T47D (cell line): ENCODE measurements at places on chromosomes 2 and 18.

- DNase-seq = no peak
These were observed 72.9 kb upstream of the SCG2 start for GRCh38 chr2:223674998-223675609.

DNA sequence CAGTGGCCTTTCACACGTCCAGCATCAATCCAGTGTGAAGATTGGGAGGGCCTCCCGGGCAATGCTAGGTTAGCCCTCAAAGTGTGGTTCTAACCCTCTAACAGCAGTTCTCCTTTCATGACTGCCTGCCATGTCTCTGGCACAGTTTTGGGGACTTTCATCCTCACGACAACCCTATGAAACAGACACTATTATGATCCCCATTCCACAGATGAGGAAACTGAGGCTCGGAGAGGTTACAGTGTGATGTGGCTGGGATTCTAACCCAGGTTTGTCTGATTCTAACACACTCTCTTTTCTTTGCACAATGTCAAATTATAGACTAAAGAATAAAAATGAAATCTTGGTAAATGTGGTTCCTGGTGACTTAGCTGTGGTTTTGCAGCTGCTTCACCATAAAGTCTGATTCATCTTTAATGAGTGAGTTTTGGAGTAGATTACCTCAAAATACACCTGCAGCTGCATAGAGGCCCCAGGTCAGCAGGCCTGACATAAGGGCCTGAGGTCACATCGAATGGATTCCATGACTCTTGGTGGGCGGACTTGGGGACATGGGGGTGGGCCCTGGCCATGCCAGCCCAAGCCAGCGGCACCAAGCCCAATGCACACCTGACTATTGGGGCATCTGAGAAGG, 214.4 kb downstream of the GLI2 start:
- DNase-seq = no peak

- DNase-seq = no peak
These were observed 194.5 kb upstream of the LRRTM1 start for GRCh38 chr2:80499095-80499494.

DNA sequence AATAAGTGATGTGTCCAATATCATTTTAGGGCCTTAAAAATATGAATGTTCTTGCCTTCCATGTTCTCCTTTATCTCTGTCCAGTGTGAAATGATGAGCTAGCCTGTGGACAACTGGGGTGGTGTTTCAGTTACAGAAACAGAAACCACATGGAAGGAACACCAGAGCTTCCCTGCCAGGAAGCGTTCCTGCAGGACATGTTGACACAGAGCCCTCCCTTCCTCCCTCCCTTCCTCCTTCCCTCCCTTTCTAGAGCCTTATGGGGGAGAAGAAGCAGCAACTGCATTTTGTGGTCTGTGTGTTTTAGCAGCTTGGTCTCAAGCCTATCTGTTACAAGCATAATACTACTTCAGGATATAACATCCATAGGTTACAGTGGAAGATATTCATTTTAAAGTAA, 539.7 kb upstream of the NETO1 start:
- DNase-seq = no peak

- DNase-seq = no peak
These were observed 3.2 kb downstream of the NRP2 start for GRCh38 chr2:205685314-205686055.

DNA sequence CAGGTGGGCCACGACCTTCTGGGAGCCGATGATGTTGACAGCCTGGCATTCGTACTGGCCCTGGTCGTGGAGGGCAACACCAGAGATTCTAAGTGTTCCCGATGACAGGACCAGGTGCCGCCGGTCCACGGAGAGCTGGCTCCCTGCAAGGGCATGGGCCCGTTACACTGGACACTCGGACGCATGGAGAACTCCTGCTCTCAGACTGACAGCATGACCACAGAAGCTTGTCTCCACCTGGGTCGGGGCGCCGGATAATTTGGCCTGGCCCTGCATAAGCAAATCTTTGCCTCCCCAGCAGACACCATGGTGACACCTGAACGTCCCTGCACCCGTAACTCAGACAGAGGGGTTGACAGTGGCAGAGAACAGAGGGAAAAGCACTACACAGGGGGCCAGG, 80.7 kb downstream of the PXDN start:
- DNase-seq = no peak

DNA sequence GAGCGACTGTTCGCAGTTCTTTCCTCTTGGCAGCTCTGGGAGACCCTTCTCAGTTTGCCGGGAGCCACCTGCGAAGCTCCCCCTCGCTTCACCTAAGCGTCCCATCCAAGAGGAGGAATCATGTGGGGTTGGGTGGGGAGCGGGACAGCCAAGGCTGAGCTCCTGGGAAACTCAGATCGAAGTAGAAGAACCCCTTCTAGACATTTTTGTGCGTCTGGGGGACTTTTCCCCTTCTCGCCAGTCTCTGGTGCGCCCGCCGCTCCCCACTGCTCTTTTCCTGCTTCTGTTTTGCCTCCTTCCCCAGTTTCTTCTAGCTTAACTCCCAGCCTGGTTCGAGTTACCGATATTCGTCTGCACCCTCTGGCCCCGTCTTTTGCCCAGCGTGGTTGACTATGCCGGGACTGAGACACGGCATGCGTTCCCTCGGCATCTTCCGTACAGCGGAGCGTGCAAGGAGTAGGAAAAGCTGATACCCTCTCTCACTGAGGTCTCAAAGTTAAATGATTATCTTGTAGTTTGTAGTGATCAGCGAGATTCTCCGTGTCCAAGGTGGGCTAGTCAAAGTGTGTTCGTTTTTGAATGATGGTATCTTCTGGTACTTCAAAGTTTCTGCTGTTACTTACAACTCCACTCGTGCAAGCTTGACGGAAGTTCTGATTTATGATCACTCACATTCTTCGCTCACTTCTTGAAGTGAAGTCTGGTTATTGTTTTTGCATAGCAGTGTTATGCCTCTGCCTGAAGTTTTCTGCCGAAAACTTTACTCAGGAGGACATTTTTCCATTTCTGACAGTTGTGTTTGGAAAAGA, 664 bp downstream of the CAMKMT start:
- DNase-seq = peak; percentile 1

DNA sequence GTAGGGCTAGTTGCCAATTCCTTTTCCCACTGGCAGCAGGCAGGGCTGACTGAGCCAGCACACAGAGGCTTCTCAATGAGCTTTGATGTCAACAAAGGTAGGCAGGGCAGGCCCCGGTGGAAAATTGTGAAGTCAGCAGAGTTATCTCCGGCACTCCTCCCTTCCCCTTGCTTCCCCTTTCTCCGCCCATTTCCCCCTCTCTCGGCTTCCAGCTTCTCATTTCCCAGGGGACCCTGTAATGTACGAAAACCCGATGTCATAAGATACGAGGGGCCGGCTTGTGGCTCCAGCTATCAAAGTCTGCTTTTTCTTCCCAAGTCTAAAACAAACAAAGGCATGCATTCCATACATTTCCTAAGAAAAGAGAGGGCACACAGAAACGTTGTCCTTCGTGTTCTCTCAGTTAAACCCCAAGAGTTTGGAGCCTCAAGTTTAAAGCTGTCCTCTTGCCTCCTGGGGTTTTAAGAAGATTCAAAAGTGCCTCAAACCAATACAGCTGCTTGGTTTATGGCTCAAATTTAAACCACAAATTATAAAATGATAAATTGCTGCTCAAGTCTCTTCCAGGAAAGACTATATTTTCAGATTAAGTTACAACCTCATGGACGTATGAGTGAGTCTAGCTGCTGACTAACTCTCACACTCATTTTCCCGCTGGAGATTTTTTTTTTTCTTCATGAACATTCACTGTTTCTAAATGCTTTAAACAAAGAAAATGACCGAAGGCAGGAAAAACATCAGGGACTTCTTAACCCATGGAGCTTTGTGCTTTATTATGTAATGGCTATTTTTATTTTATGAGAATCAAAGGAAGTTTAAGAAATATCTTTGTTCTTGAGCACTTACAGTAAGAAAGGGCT, 27.2 kb upstream of the EML4 start:
- no peak for DNase-seq

- DNase-seq = no peak
These were observed 27.3 kb upstream of the ITGB6 start for GRCh38 chr2:160227293-160227915.

GRCh38 chr2:86825036-86825692, 34.5 kb upstream of the CD8A start:
- DNase-seq = no peak

GRCh38 chr2:215949991-215950404, 63.4 kb downstream of the MREG start:
- DNase-seq = peak; percentile 66

GRCh38 chr2:59875836-59876235, 677.6 kb downstream of the BCL11A start:
- no peak for DNase-seq

DNA sequence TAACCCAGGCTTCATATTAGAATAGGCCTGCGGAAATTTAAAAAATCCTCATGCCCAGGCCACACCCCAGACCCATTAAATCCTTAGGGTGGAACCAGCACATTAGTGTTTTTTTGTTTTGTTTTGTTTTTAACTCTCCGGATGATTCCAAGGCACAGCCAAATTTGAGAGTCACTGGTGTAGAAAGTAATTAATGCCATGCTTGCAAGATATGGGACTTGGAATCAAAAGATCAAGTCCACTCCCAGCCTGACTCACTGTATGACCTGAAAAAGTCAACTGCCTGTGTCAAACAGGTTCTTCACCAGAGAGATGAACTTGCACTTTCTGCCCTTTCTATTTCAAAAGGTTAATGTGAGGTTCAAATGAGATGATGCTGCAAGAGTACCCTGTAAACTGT, 310.3 kb upstream of the LYPD1 start:
- no peak for DNase-seq

DNA sequence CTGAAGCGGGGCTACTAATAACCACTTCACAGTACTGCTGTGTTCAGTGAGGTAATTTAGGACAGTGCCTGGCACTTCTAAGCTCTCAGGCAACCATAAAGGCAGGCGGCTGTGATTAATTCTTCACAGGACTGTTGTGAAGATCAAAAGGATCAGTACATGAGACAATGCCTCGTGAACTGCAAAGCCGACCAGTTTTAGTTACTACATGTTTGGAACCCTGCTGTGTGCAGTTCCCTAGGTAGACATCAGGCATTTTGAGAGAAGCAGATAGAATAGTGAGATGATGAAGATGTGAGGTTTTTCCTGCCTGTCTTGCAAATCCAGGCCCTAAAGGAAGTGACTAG, 19.1 kb downstream of the EFHD1 start:
- no peak for DNase-seq

GRCh38 chr2:48781366-48781765, 25.8 kb upstream of the LHCGR start:
- no peak for DNase-seq

DNA sequence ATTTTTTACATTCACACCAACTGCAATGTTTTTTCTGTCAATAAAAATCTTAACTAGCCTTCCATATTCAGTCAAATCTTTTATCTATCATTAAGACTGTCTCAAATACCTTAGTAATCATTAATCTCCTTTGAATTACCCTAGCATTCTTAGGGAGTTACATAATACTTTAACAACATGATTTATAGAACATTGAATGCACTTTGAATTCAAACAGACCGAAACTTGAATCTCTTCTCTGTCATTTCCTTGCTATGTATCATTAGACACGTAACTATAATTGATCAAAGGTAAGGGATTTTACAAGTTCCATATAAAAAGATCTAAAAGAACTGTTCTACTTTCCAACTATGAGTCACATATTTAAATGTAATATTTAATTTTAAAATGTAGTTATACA, 330.9 kb downstream of the RIT2 start:
- DNase-seq = no peak

DNA sequence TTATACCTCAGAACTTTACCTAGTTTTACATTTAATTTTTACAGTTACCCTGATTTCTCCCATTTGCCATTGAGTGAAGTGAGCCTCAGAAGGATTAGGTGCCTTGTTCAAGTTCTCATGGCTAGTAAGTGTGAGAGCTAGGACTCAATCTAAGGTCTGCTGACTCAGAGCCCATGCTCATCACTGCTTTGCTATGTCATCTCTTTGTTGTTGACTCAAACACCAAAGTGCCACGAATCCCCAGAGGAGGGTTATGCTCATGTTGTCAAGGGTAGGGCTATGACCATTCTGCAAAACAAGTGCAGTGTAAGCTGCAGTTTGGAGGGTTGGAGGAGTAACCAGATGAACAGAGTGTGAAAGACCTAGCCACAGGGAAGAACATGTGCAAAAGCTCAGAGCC, 185.4 kb upstream of the SKOR2 start:
- no peak for DNase-seq

DNA sequence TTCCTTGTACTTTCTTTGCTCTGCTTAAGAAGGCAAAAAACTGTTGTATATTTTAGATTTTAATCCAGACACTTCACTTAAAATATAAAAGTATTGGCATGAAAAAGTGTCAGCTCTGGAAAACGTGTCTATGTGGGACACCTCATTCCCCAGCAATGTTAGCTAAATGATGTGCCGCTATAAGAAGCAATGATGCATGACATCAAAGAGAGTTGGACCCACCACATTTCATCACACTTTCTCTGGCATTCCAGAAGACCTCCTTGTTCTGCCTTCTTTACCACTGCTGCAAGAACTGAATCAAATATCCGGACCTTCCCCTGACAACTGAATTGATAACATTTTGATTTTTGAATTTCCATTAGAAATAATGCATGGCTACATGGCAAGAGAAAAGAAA, 242.4 kb upstream of the TANK start:
- DNase-seq = no peak

GRCh38 chr2:60306267-60306861, 247.1 kb downstream of the BCL11A start:
- DNase-seq = no peak

- no peak for DNase-seq
These were observed 283.9 kb downstream of the ALPK2 start for GRCh38 chr18:58344861-58345463.

DNA sequence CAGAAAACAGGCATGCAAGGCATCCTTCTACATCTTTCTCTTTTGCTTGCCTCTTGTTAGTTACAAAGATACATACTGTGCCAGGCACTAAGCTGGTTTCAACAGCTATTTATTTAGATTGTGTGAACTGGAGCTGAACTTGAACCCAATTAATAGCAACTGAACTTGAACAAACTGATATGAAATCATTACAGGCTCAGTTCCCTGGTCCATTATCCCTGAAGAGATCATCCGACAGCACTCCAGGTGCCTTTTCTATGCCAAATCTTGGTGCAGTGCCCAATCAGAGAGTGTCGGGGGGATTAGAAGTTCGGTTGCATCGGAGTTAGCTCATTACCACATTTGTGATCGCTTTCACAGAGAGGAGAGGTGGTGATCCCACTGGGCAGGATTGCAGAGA, 477.6 kb downstream of the PARD3B start:
- no peak for DNase-seq

DNA sequence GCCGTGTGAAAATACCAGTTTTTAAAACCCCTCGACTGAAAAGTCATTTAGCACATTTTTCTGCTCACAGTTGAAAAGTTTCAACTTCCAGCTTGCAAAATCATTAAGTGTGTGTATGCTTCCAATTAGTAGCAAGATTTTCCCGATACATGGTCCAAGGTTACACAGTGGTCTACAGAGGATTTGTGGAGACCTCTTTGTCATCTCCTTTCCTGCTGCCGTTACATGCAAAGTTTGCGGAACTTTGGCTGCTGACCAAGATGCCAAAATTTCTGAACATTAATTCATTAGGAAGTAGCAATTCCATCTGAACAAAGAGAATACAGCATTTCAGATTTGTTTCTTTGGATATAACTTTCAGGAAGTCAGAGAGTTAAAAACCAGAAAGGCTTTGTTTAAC, 474.6 kb downstream of the PLCL1 start:
- DNase-seq = no peak
